Stimulated activated CD4-positive, alpha-beta T cell treated with anti-CD3 and anti-CD28 coated beads, Interleukin-1b, Interleukin-23, amount 100 ng/mL, for 24 hours (primary cell): ENCODE measurements at places on chromosomes 11 and 22.

- DNase-seq = no peak
These were observed 28.8 kb downstream of the SWAP70 start for GRCh38 chr11:9692691-9693090.

- no peak for DNase-seq
These were observed 6.3 kb downstream of the TYR start for GRCh38 chr11:89184021-89184420.

- DNase-seq = no peak
These were observed 8.4 kb downstream of the KRTAP5-6 start for GRCh38 chr11:1705126-1706052.

DNA sequence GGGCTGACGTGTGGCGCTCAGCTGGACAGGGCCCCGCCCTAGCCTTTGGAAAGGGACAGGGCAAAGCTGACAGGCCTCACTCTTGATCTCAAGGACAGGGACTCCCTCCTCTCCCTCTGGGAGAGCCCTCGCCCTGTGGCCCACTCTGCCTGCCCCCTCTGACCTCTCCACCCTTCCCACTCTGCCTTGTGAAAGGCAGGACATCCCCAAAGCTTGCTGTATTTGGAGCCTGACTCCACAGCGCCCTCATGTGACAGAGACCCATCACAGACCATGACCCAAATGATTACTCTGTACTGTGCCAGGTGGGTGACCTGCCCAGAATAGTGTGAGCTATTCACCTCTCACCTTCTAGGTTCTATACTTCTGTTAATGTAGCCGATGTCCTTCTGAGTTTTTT is 18.8 kb downstream of the P2RY2 start:
- peak; percentile 8 for DNase-seq

- no peak for DNase-seq
These were observed 22.7 kb downstream of the TCIRG1 start for GRCh38 chr11:68061508-68061907.

- no peak for DNase-seq
These were observed 3.1 kb downstream of the CELSR1 start for GRCh38 chr22:46534177-46534776.

DNA sequence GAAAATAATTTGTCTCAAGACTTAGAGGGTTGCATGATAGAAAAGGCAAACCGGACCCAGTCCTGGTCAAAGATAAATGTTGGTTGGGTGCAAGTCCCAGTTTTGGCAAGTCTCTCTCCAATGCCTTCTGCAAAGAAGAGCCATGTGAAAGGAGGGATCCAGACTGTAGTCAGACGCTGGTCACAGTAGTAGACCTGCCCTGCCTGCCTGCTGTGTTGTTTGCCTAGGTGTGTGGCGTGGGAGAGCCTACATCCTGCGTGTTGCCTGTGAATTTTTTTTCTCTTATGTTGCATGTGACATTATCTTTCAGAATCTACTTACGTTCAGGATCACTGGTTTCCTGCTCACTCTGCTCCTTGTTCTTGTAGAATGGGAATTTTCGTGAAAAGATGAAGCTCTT is 197.6 kb upstream of the CCDC90B start:
- DNase-seq = no peak

- DNase-seq = no peak
These were observed 126.0 kb upstream of the TTC12 start for GRCh38 chr11:113188371-113188834.

GRCh38 chr11:133803026-133803425 is 42.3 kb downstream of the SPATA19 start:
- no peak for DNase-seq

- DNase-seq = no peak
These were observed 79.3 kb downstream of the CTTN start for GRCh38 chr11:70477609-70478008.
